ENCODE measurements at places on chromosomes 5 and 9. TPM values are rescaled to one million over a fixed set of nuclear protein-coding genes. Genes with fewer than 3 reads are reported as not detected.

Gene ZNF883
- 0.84 TPM for total RNA-seq

Gene PCDHB4
- total RNA-seq: not detected

Gene FRMPD1
- total RNA-seq: 0.10 TPM

Gene CDKN2AIPNL
- 39.6 TPM for total RNA-seq

Gene PCDHGA8
- total RNA-seq: 0.06 TPM

Gene LURAP1L
- 29.7 TPM for total RNA-seq
